ENCODE measurements at places on chromosomes 6 and 20.

- DNase-seq: no peak
Measured at GRCh38 chr6:10421921-10422736, 7.3 kb upstream of the TFAP2A start.

DNA sequence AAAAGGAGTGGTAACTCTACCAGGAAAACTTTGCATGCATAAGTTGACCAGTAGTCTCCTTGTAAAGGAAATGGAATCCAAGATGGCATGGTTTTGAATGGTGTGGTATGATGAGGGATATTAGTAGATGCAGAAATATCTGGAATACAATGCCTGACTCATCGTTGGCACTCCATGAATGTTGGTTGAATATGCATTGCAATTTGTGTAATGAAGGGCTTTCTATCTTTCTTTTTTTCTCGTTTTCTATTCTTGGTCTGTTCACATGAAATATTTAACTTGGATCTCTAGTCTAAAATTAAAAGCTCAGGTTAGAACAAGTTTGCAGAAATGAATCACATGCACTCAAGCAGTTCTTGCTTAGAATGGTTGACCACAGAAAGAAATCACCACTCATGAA lies 277.3 kb upstream of the PRND start:
- DNase-seq: no peak

GRCh38 chr6:23441808-23442461 lies 684.1 kb upstream of the NRSN1 start:
- DNase-seq: peak; percentile 7

DNA sequence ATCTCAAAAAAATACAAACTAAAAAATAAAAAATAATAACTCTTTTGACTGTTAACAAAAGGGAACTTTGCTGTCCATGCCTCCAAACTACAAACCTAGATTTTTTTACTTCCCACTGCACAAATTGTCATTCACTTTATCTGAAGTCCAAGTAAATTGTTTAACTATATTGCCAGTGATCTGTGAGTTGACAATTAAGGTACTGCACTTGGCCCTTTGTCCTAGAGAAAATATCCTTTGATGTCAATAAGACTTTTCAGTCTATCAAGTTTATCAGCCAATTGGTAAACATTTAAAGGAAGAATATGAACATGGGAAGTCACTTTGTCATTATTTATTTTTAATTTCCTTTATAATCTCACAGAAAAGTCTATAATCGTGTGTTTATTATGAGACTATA lies 19.3 kb upstream of the EPB41L2 start:
- no peak for DNase-seq

Measured in NCI-H1417 (cell line).